ENCODE measurements at places on chromosomes 13 and 19. TPM values are rescaled to one million over a fixed set of nuclear protein-coding genes. Genes with fewer than 3 reads are reported as not detected.
A peak's percentile ranks its signal among the peaks of the same experiment; 100 is the strongest.

DNA sequence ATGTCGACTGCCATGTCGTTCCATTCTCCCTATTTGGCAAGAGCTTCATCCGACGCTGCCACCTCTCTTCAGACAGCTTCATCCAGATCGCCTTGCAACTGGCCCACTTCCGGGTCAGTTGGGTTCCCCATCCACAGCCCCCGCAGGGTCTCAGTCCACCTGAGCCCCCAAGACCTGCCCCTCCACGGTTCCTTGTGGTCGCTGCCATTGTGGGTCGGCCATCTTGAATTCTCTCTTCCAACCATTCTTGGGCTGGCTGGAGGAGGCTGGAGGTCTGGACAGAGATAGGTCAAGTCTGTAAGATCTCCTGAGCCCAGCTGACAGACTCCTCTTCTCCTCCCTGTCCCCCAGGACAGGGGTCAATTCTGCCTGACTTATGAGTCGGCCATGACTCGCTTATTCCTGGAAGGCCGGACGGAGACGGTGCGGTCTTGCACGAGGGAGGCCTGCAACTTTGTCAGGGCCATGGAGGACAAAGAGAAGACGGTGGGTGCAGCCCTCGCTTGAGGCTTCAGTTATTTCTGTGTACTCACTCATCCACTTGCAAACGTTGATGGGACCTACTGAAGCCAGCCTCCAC, 19.5 kb downstream of the CPT1C start:
- no peak overlapping the region for H3K4me3 ChIP-seq
- no peaks in the 10 kb centered on the region for H3K36me3 ChIP-seq

DNA sequence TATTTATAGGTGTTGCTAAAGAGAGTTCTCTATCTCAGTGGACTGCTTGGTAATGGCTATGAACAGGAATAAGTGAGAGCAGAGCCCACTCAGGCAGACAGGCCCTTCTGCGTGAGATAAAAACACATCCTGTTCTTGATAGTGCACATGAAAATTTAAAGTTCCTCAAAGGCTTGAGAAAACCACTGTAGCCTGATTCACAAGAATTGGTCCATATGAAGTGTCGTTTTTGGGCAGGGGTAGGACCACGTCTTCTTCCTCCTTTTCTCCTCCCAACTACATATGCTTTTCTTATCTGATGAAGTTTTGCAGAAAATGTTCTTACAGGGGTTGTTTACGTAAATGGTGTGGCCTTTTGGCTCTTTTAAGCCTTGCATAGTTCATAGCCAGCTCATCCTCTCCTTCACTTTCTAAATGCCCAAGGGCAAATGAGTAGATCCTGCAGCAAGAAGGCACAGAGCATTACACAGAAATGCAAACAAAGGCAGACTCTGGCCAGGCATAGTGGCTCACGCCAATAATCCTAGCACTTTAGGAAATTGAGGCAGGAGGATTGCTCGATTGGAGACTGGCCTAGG, 53.8 kb downstream of the RNF6 start:
- H3K27ac ChIP-seq, result no peak overlapping the region
- H3K27me3 ChIP-seq, result peaks cover 2% of the 10 kb centered on the region
- no peaks in the 10 kb centered on the region for H3K36me3 ChIP-seq
- no peak for DNase-seq
- H3K4me1 ChIP-seq, result no peaks in the 10 kb centered on the region
- no peak overlapping the region for H3K4me3 ChIP-seq

GRCh38 chr13:21420706-21421105, 38.4 kb downstream of the ZDHHC20 start:
- H3K27me3 ChIP-seq, result no peaks in the 10 kb centered on the region
- DNase-seq, result no peak
- H3K27ac ChIP-seq, result no peak overlapping the region

DNA sequence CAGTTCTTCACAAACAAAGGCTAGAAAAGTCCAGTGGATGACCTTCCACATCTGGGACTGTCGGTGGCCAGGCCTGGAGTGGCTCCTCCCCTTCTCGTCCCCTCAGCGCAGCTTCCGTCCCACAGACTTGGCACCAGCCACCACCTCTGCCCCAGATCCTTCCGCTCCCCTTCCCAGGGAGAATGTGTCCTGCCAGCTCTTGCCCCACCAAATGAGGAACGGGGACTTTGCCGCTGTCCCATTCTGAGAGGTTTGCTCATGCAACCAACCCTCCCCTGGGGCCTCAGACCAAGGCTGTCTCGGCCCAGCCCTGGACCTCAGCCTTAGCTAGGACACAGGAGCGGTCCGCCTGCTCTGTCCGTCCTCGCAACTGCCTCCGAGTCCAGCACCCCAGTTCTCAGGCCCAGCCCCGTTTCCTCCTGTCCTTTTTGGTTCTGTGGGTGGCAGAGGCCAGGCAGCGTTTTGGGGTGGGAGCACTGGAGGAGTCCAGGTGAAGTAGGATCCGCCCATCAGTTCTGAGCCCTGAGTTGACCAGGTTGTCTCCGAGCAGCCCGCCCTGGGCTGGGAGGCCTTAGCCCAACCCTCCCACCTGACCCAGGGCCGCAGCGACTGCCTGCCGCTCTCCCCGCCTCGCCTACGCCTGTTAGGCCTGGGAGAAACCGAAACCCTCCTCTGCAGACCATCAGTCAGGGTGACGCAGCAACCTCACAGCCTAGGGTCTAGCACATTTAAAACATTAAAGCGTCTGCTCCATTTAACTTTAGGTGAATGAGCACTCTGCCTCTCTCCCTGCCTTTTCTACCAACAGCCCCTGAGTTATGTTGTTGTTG, 284.3 kb downstream of the FOXO1 start:
- DNase-seq, result peak; percentile 18
- H3K4me1 ChIP-seq, result peaks cover 41% of the 10 kb centered on the region
- no peak overlapping the region for H3K4me3 ChIP-seq
- H3K36me3 ChIP-seq, result peaks cover 5% of the 10 kb centered on the region

DNA sequence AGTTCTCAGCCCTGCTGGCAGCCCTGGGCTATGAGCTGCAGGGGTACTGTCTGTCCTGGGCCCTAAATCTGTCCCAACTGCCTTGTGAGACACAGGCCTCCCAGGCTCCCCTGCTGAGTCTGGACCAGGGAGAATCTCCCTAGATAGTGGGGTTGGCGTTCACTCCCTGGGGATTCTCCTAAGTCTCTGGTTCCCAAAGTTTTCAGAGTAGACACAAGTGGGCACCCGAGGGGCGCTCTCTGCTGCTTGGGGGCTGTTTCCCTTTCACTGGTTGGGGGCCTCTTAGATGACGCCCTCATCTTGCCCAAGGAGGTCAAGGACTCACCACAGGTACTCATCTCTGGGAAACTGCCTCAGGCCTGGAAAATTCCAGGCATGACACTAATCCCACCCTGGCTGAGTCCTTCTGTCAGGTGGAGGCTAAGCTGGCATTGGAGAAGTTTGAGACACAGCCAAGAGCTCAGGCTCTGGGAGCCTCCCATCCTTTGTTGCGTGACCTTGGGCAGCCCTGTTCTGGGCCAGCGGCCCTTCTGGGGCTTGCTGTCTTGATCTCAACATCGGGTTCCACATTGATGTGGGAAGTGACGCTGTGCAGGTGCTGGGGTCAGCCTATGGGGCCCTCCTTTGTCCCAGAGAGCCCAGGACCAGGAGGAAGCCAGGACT, 3.9 kb downstream of the RPL18A start:
- H3K27me3 ChIP-seq, result no peaks in the 10 kb centered on the region
- peaks cover 28% of the 10 kb centered on the region for H3K4me1 ChIP-seq
- H3K36me3 ChIP-seq, result peaks cover 51% of the 10 kb centered on the region
- H3K27ac ChIP-seq, result peak overlapping the region; percentile 70
- DNase-seq, result no peak

GRCh38 chr13:25046985-25047511, 48.9 kb upstream of the PABPC3 start:
- H3K27me3 ChIP-seq, result peaks cover 60% of the 10 kb centered on the region
- DNase-seq, result no peak
- peaks cover 2% of the 10 kb centered on the region for H3K4me1 ChIP-seq
- H3K4me3 ChIP-seq, result no peak overlapping the region
- no peak overlapping the region for H3K27ac ChIP-seq

- H3K27me3 ChIP-seq, result no peaks in the 10 kb centered on the region
- DNase-seq, result no peak
- H3K27ac ChIP-seq, result no peak overlapping the region
- no peaks in the 10 kb centered on the region for H3K4me1 ChIP-seq
- H3K4me3 ChIP-seq, result no peak overlapping the region
- no peaks in the 10 kb centered on the region for H3K36me3 ChIP-seq
Measured at GRCh38 chr19:27997069-27997468, 1215.9 kb downstream of the UQCRFS1 start.

GRCh38 chr13:112530861-112531260, 57.1 kb downstream of the TUBGCP3 start:
- peaks cover 10% of the 10 kb centered on the region for H3K4me1 ChIP-seq
- no peaks in the 10 kb centered on the region for H3K27me3 ChIP-seq
- no peak for DNase-seq
- no peaks in the 10 kb centered on the region for H3K36me3 ChIP-seq

GRCh38 chr19:36528921-36529518, 949 bp upstream of the ZNF260 start:
- peaks cover 15% of the 10 kb centered on the region for H3K4me1 ChIP-seq
- H3K36me3 ChIP-seq, result peaks cover 67% of the 10 kb centered on the region
- H3K27me3 ChIP-seq, result no peaks in the 10 kb centered on the region
- peak overlapping the region; percentile 90 for H3K4me3 ChIP-seq
- DNase-seq, result peak; percentile 79

DNA sequence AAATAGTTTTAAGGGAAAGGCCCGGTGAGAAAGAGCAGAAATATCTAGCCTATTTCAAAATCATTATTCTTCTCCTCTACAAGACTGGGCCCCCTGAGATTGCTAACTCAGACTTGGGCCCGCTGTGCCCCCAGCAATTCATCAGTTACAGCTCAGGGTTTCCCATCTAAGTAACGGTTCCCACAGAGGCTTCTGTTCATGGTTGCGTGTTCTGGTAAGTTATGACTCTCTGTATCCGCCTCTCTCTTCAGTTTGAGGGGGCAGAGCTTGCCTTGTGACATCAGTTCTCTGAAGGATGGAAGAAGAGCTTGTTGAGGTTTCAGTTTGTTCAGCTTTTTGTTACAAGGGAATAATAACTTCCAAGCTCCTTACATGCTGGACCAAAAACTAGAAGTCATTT, 11.6 kb downstream of the ZNF57 start:
- peak overlapping the region; percentile 74 for H3K27ac ChIP-seq
- DNase-seq, result peak; percentile 29
- H3K36me3 ChIP-seq, result peaks cover 41% of the 10 kb centered on the region
- peaks cover 30% of the 10 kb centered on the region for H3K4me1 ChIP-seq

DNA sequence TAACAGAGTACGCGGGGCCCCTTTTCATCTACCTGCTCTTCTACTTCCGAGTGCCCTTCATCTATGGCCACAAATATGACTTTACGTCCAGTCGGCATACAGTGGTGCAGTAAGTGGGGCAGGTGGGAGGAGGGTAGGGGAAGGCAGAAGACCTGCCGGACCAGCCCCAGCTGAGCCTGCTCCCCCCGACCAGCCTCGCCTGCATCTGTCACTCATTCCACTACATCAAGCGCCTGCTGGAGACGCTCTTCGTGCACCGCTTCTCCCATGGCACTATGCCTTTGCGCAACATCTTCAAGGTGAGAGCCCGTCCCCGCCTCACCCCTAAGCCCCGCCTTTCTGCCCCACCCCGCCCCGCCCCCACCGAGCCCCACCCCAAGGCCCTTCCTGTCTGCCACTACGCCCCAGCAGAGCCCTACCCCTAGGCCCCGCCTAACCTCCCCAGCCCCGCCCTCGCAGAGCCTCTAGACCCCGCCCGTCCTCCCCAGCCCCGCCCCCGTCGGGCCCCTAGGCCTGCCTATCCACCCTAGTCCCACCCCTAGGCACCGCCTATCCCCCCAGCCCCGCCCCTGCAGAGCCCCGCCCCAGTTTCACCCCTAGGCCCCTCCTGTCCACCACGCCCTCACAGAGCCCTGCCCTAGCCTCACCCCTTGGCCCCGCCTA, 7.7 kb downstream of the NDUFB7 start:
- H3K36me3 ChIP-seq, result peaks cover 11% of the 10 kb centered on the region
- H3K27ac ChIP-seq, result no peak overlapping the region
- no peak overlapping the region for H3K4me3 ChIP-seq

DNA sequence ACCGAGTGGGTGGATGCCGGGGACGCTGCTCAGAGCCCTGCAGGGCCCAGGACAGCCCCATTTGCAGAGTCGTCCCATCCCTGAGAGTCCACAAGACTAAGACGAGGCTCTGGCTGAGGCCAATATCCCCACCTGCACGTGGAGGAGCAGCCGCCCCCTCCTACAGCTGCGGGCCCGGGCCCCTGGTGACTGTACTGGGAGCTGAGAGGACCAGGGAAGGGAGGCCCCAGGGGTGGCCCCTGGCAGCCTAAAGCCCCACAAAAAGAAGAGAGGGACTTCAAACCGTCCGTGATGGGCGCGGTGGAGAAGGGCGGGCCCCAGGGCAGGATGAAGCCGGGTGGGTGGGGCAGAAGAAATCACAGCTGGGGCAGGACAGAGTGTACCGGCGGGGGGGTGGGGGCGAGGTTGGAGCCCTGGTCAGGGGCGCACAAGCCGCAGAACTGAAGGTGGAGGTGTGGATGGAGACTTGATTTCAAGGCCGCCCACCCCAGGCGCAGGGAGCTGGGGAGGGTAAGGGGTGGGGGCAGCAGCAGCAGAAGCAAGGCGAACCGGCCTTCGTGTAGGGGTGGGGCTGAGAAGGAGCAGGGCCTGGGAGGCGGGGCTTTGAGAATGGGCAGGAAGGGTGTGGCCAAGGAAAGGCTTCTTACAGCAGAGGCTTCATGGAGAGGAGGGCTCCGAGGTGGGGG, 12.9 kb downstream of the CFD start:
- peaks cover 9% of the 10 kb centered on the region for H3K36me3 ChIP-seq
- no peaks in the 10 kb centered on the region for H3K27me3 ChIP-seq
- H3K4me3 ChIP-seq, result peak overlapping the region; percentile 54
- peak; percentile 94 for DNase-seq

GRCh38 chr19:35549174-35549788, 3.9 kb downstream of the TMEM147 start:
- no peak overlapping the region for H3K4me3 ChIP-seq
- H3K36me3 ChIP-seq, result peaks cover 36% of the 10 kb centered on the region
- no peak overlapping the region for H3K27ac ChIP-seq
- H3K27me3 ChIP-seq, result no peaks in the 10 kb centered on the region
- H3K4me1 ChIP-seq, result peaks cover 33% of the 10 kb centered on the region

GRCh38 chr13:46313024-46313423, 74.0 kb downstream of the RUBCNL start:
- no peak overlapping the region for H3K4me3 ChIP-seq
- peaks cover 49% of the 10 kb centered on the region for H3K36me3 ChIP-seq
- H3K4me1 ChIP-seq, result peaks cover 27% of the 10 kb centered on the region
- no peak for DNase-seq
- no peaks in the 10 kb centered on the region for H3K27me3 ChIP-seq

- peaks cover 16% of the 10 kb centered on the region for H3K4me1 ChIP-seq
- DNase-seq, result no peak
- H3K36me3 ChIP-seq, result peaks cover 32% of the 10 kb centered on the region
- H3K27me3 ChIP-seq, result peaks cover 29% of the 10 kb centered on the region
- no peak overlapping the region for H3K27ac ChIP-seq
Measured at GRCh38 chr19:36420961-36421748, 2.7 kb upstream of the ZFP82 start.

The TEX30 gene
- total RNA-seq, result 32.8 TPM

The FLT3LG gene
- 61.2 TPM for total RNA-seq

The PVR gene
- 7.4 TPM for total RNA-seq

The KIR3DL2 gene
- total RNA-seq, result 0.27 TPM

The CHST8 gene
- total RNA-seq, result not detected

The ZNF91 gene
- 35.8 TPM for total RNA-seq

The PLPPR3 gene
- not detected for total RNA-seq
